ENCODE measurements at places on chromosomes 3 and 15. TPM values are rescaled to one million over a fixed set of nuclear protein-coding genes. Genes with fewer than 3 reads are reported as not detected.

Gene C3orf22
- not detected for polyA plus RNA-seq

Gene SH3GL3
- polyA plus RNA-seq = not detected

- DNase-seq = no peak
- no peaks in the 10 kb centered on the region for H3K27me3 ChIP-seq
- no peak overlapping the region for H3K4me3 ChIP-seq
- H3K4me1 ChIP-seq = no peaks in the 10 kb centered on the region
- no peak overlapping the region for H3K27ac ChIP-seq
These were observed 4.1 kb upstream of the AHSG start for GRCh38 chr3:186608624-186609215.

Gene HYAL1
- polyA plus RNA-seq = 0.20 TPM

Gene MAP6D1
- 0.31 TPM for polyA plus RNA-seq

GRCh38 chr3:32592696-32593353, 22.2 kb upstream of the DYNC1LI1 start:
- H3K27ac ChIP-seq = no peak overlapping the region
- DNase-seq = no peak
- no peaks in the 10 kb centered on the region for H3K27me3 ChIP-seq
- H3K4me1 ChIP-seq = no peaks in the 10 kb centered on the region
- H3K4me3 ChIP-seq = no peak overlapping the region

Gene TRIM42
- polyA plus RNA-seq = not detected

Gene CAMK2N2
- polyA plus RNA-seq = not detected

DNA sequence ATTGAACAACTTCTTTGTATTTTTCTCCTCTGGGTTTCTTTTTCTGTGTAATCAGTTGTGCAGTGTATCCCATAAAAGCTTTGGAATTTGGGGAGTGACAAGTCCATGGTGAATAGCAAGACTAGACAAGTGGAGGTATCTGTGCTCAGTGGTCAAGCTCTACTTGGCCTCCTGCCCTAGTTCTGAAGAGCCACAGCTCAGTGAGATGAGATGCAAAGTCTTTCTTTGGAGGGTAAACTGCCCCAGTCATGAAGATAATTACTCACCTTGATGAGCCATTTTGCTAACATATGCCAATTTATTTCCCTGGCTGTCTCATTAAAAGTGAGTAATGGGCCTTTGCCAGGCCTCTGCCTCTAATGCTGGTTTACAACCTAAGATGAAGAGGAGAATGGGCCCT, 271.2 kb upstream of the TRIM42 start:
- H3K4me3 ChIP-seq = no peak overlapping the region
- H3K4me1 ChIP-seq = no peaks in the 10 kb centered on the region
- no peak overlapping the region for H3K27ac ChIP-seq
- H3K27me3 ChIP-seq = no peaks in the 10 kb centered on the region
- no peak for DNase-seq
- no peaks in the 10 kb centered on the region for H3K36me3 ChIP-seq

GRCh38 chr15:60906146-60906674, 322.9 kb downstream of the RORA start:
- H3K27me3 ChIP-seq = no peaks in the 10 kb centered on the region
- no peaks in the 10 kb centered on the region for H3K36me3 ChIP-seq
- H3K4me1 ChIP-seq = no peaks in the 10 kb centered on the region

Gene WDR82
- 143 TPM for polyA plus RNA-seq

- H3K4me3 ChIP-seq = no peak overlapping the region
- no peak overlapping the region for H3K27ac ChIP-seq
- no peak for DNase-seq
- H3K27me3 ChIP-seq = no peaks in the 10 kb centered on the region
- no peaks in the 10 kb centered on the region for H3K4me1 ChIP-seq
- H3K36me3 ChIP-seq = no peaks in the 10 kb centered on the region
These were observed 630.1 kb downstream of the MAGI1 start for GRCh38 chr3:65408531-65409175.

DNA sequence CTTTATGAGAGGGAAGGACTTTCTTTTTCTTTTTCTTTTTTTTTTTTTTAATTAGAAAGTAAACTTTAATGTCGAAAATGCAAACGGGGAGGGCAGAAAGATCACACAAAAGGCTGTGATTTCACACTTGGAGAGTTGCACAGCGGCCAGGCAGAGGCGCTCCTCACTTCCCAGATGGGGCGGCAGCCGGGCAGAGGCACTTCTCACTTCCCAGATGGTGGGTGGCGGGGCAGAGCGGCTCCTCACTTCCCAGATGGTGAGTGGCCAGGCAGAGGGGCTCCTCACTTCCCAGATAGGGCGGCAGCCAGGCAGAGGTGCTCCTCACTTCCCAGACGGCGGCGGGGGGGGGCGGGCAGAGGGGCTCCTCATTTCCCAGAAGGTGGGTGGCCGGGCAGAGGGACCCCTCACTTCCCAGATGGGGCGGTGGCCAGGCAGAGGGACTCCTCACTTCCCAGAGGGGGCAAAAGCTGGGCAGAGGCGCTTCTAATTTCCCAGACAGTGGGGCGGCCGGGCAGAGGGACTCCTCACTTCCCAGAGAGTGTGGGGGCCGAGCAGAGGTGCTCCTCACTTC, 88.6 kb downstream of the ATP2B2 start:
- no peaks in the 10 kb centered on the region for H3K36me3 ChIP-seq
- H3K27me3 ChIP-seq = no peaks in the 10 kb centered on the region
- peaks cover 14% of the 10 kb centered on the region for H3K4me1 ChIP-seq
- no peak overlapping the region for H3K4me3 ChIP-seq
- no peak for DNase-seq

DNA sequence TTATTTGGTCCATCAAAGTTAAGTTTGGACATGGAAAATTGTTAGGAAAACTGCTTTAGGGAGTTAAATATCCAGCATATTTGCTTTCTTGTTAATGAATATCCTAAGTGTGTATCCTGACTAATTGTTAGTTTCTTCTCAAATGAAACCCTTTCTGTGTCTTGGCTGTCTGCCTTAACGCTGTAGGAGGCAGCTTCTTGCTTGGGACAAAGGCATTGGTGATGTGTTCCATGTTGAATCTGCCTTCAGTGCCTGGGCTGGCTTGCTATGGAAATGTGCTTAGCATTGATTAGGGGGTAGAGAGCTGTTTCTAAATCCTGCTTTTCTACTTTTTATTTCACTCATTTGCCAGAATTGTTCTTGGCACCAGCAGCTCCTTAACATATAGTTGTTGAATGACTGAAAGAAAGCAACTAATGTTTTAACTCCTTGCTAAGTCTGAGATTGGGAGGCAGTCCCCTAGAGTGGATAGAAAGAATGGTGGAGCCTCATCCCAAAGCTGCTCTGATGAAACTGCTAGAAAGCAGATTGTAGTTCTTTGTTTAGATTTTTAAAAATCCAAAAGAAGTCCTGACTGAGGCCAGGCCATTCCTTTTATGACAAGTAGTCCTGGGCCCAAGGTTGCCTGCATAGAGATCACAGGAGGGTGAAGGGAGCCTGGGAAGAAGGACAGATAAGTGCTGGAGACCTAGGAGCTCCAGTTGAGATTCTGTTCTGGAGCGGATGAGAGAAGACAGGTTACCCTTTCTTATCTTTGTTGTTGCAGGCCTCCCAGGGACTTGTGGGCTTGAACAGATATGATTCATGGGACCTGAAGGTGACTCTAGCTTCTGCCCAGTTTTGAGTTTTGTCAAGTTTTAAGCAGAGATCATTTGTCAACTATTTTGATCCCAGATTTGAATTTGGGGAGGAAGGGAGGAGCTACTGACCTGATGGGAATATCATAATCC, 39.3 kb downstream of the OXNAD1 start:
- no peak for DNase-seq
- no peaks in the 10 kb centered on the region for H3K27me3 ChIP-seq
- H3K27ac ChIP-seq = peak overlapping the region; percentile 54
- H3K4me1 ChIP-seq = peaks cover 99% of the 10 kb centered on the region
- peaks cover 15% of the 10 kb centered on the region for H3K36me3 ChIP-seq
- H3K4me3 ChIP-seq = peak overlapping the region; percentile 39

GRCh38 chr3:143475981-143476380, 356.4 kb downstream of the CHST2 start:
- no peak overlapping the region for H3K4me3 ChIP-seq
- H3K36me3 ChIP-seq = no peaks in the 10 kb centered on the region
- H3K27ac ChIP-seq = no peak overlapping the region
- DNase-seq = no peak
- H3K27me3 ChIP-seq = no peaks in the 10 kb centered on the region

DNA sequence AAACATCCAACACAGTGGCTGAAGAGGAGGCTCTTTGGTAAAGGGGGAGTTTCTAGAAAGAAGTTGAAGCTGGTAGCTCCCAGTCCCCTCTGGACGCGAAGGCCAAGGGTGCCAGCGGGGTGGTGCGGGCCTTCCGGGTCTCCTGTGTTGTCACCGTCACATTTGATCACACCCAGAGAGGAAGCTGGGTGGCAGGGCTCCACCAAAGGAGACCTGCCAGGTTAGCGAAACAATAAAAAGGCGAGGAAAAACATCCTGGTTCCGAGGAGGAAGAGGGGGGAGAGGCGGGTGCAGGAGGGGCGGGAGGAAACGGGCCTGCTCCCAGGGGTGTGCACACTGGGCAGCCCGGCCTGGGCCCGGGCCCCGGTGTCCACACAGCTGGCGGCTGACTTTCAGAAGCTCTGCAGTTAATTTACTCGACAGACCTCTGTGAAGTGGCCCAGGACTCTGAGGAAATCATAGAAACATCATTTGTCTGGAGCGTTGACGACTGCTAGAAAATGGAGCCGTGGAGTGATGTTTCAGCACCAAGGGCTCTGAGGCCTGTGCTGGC, 12.1 kb downstream of the HEG1 start:
- H3K36me3 ChIP-seq = no peaks in the 10 kb centered on the region
- no peaks in the 10 kb centered on the region for H3K27me3 ChIP-seq
- no peak overlapping the region for H3K4me3 ChIP-seq

DNA sequence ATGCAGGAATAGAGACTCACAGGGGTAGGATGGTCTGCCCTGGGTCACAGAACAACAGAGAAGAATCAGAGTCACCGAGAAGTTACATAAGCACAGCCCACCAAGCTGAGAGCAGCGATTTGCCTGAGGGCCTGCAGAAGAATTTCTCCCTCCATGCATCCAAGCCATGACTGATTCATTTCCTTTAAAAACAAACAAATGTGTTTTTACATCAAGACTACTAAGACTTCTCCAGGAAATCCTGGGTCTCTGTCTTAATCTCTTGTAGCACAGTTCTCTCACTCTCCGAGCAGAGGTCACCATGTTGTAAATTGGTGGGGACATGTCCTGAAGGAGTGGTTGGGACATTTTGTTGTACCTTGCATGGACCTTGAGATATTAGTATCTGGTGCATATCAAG, 159.8 kb downstream of the THSD4 start:
- no peak for DNase-seq
- no peaks in the 10 kb centered on the region for H3K4me1 ChIP-seq
- no peak overlapping the region for H3K4me3 ChIP-seq
- no peak overlapping the region for H3K27ac ChIP-seq
- H3K36me3 ChIP-seq = no peaks in the 10 kb centered on the region

- DNase-seq = no peak
- H3K27ac ChIP-seq = peak overlapping the region; percentile 92
- no peaks in the 10 kb centered on the region for H3K27me3 ChIP-seq
- peaks cover 36% of the 10 kb centered on the region for H3K4me1 ChIP-seq
- H3K36me3 ChIP-seq = peaks cover 22% of the 10 kb centered on the region
These were observed 497 bp upstream of the RPLP1 start for GRCh38 chr15:69451951-69452691.

DNA sequence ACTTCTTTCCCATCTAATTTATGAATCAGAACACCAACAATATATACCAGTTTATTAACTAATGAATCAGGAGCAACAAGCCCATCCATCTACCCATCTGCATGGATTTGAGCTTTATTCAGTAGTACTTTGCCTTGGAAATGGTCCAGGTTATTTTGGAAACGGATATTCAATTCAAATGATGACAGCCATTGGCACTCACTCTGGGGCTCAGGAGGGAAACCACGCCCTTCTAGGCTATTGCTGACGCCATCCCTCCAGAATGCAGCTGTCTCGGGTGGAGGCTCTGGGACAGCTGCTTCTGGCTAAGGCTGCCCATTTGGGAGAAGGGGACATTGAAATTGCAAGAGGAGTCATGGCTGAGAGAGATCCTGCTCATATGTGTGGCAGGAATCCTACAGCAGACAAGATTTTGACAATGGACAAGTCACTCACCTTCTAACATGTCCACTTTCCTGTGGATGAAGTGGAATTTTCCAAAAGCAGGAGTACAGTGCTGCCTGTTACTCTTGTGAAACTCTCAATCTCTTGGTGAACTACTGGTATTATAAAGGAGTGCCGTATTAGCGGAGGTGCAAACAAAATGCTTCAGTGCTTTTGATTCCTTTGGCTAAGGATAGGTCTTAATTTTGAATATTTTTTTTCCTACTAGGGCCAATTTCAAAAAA, 29.3 kb upstream of the TRAK1 start:
- no peaks in the 10 kb centered on the region for H3K36me3 ChIP-seq
- H3K27me3 ChIP-seq = no peaks in the 10 kb centered on the region
- no peak for DNase-seq
- H3K4me3 ChIP-seq = no peak overlapping the region

Gene FOXL2NB
- 0.04 TPM for polyA plus RNA-seq

DNA sequence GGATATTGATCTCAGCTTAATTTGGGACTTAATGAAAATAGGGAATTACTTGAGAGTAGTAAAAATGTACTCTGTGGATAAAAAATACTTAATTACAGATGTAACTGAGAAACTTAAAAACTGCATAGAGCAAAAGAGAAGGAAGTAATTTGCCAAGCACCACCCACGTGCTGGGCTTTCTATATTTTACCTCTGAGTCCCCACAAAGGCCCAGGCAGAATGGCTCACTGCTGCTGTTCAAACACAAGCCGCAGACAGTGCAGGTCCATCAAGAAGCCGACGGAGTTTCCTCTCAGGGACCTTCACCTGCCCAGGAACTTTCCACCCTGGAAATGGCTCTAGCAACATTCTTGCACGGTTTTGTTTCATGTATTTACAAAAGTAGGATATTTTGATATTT, 77.2 kb upstream of the TRPM1 start:
- H3K4me1 ChIP-seq = peaks cover 23% of the 10 kb centered on the region
- H3K36me3 ChIP-seq = no peaks in the 10 kb centered on the region
- no peak overlapping the region for H3K27ac ChIP-seq
- no peak overlapping the region for H3K4me3 ChIP-seq
- H3K27me3 ChIP-seq = no peaks in the 10 kb centered on the region

Gene GPR62
- polyA plus RNA-seq = not detected

Measured in CD4-positive, alpha-beta memory T cell (primary cell).